Tibial artery (tissue), 4 donors: ENCODE measurements at places on chromosomes 16 and 17.

DNA sequence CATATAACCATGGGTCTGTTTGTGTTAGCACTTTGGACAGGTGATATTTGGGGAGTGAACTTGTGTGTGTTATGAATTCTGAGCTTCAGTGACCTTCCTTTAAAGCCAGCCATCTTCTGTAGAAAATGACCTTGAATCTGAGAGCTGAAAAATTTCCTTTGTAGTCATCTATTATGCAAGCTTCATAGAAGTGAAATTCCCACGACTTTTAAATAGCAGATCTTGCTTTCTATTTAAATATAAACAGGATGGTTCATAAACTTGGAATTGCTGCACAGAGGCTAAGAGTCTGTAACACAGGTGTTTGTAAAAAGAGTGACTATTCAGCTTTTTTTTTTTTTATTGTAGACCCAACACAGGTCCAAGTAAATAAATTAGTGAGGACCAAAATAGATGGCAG, 85.5 kb downstream of the MARCHF10 start:
- no peak for DNase-seq

GRCh38 chr16:89034971-89035668, 58.1 kb upstream of the CBFA2T3 start:
- no peak for DNase-seq

- DNase-seq: no peak
These were observed 26.7 kb downstream of the SLC12A3 start for GRCh38 chr16:56891685-56892084.

DNA sequence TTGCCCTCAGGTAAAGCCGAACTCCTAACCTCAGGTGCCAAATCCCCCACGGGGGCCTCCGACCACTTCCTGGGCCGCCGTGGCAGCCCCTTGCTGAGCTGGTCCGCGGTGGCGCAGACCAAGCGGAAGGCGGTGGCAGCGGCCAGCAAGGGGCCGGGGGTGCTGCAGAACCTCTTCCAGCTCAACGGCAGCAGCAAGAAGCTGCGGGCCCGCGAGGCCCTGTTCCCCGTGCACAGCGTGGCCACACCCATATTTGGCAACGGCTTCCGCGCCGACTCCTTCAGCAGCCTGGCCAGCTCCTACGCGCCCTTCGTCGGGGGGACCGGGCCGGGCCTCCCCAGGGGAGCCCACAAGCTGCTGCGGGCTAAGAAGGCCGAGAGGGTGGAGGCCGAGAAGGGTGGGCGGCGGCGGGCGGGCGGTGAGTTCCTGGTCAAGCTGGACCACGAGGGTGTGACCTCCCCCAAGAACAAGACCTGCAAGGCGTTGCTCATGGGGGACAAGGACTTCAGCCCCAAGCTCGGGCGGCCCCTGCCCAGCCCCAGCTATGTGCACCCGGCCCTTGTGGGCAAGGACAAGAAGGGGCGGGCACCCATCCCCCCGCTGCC, 51.6 kb downstream of the ACTG1 start:
- DNase-seq: no peak

GRCh38 chr17:70897446-70897845, 728.1 kb downstream of the KCNJ2 start:
- DNase-seq: no peak

DNA sequence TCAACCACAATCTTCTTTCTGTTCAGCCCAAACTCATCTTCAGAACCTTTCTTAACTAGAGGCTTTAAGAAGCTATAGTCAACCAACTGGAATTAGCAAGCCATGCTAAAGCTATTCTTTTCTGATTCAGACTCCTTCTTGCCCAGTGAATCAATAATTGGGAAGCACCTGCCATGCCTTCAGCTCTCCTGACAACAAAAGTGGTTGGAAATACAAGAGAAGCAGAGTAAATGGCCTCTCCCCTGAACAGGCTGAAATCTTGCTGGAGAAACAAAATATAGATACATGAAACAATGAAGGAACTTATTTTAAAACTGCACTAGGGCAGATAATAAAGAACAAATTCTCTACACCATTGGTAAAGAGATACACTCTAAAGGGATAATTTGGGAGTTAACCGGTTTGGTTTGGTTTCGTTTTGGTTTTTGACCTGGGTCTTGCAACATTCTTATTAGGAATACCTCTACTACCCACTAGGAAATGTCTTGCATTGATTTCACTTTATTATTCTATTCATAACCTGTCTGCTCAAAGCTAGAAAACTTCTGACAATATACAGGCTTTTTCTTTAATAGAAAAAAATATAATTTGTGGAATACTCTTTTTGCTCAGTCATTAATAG, 173.6 kb upstream of the DYNLRB2 start:
- no peak for DNase-seq

DNA sequence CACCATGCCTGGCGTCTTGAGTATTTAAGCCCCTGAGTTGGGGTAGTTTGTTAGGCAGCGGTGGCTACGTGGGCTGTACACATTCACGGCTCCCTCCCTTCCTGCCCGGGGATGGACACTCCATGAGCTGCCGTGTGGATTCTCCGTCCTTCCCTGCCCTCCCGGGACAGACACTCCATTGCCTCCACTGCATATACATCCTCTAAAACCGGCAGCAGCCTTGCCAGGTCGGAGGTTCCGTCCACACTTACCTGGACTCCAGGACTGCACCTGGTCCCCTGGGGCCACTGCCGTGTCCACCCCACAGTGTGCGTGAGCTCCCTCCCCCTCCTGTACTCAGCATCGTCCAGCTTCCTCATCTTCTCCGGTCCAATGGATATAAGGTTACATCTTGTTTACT, 3.5 kb upstream of the SPATA2L start:
- DNase-seq: no peak

GRCh38 chr17:47698749-47699535, 5.0 kb downstream of the TBKBP1 start:
- no peak for DNase-seq

GRCh38 chr17:78522031-78522809, 55.0 kb downstream of the DNAH17 start:
- no peak for DNase-seq

- no peak for DNase-seq
These were observed 23.8 kb upstream of the NAGLU start for GRCh38 chr17:42512246-42512645.

DNA sequence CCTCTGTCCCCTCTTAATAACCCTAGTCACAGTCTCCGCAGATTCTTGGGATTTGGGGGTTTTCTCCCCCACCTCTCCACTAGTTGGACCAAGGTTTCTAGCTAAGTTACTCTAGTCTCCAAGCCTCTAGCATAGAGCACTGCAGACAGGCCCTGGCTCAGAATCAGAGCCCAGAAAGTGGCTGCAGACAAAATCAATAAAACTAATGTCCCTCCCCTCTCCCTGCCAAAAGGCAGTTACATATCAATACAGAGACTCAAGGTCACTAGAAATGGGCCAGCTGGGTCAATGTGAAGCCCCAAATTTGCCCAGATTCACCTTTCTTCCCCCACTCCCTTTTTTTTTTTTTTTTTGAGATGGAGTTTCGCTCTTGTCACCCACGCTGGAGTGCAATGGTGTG, 5.6 kb downstream of the CCL22 start:
- DNase-seq: no peak

DNA sequence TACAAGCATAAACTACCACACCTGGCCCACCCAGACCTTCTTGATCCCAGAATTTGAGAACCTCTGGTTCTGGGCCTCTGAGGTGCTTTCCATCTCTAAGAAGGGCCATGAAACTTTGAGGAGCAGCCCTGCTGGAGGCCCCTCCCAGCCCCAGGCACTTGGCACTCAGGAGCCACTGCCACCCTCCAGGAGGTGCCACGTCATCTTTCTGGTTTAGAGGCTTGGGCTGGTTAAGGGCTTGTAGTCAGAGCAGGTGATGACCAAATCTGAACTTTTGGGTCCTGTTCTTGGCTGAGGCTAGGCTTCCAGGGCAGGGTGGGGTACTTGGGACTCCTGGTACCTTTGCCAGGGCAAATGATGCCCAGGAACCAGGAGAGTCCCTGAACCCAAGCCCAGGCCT, 13.8 kb upstream of the DLX4 start:
- no peak for DNase-seq

DNA sequence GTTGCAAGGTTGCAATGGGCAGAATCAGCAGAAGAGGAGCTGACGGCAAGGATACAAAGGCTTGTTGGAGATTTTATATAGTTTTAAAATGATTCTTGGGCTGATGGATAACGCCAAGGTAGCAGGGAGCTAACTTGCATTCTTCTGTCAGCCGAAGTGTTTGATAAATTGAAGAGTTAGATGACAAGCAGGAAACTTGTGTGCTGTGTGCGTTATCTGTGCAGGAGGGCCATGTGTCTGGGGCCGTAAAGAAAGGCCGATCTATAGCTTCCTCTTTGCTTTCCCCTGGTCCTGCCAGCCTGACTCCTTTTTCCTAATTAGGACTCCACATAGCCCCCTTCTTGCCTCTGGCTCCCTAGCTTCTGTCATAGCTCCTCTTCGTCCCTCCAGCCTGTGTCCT, 6.7 kb upstream of the WWOX start:
- DNase-seq: no peak

DNA sequence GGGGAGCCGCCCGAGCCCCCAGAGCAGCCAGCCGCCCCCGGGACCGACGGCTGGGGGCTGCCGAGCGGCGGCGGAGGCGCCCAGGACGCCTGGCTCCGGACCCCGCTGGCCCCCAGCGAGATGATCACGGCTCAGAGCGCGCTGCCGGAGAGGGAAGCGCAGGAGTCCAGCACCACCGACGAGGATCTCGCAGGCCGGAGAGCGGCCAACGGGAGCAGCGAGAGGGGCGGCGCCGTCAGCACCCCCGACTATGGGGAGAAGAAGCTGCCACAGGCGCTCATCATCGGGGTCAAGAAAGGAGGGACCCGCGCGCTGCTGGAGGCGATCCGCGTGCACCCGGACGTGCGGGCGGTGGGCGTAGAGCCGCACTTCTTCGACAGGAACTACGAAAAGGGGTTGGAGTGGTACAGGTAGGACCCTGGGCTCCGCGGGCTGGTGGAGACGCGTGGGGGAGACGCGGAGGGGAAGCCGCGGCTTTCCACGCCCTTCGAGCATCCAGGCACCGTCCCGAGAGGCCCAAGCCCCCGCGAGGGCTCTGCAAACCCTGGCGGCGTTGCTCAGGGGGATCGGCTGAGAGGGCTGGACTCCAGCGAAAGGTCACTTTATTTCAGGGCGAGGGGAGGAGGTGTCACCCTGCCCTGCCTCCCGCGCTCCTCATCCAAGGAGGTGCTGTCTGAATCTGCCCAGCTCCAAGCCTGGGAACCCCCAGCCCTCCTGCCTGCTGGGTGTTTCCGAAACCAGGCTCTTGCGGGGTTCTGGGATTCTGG, 1.2 kb downstream of the HS3ST4 start:
- no peak for DNase-seq

DNA sequence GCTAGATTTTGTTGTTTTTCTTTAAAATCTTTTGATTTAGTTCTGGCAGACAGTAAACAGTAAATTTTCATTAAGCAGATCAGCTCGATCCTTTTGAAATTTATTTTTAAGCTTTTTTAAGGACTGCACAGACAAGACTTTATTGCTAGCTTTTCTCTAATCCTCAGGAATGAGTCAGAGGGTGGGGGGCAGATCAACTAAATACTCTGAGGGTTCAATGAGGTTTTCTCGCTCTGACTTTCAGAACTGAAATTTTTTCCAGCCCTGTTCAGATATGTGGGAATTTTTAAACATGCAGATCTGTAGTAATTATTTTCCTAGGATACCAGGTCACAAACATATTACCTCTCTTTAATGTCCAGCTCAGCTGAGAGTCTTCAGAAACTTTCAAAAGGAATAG, 977.2 kb downstream of the CDH11 start:
- no peak for DNase-seq

DNA sequence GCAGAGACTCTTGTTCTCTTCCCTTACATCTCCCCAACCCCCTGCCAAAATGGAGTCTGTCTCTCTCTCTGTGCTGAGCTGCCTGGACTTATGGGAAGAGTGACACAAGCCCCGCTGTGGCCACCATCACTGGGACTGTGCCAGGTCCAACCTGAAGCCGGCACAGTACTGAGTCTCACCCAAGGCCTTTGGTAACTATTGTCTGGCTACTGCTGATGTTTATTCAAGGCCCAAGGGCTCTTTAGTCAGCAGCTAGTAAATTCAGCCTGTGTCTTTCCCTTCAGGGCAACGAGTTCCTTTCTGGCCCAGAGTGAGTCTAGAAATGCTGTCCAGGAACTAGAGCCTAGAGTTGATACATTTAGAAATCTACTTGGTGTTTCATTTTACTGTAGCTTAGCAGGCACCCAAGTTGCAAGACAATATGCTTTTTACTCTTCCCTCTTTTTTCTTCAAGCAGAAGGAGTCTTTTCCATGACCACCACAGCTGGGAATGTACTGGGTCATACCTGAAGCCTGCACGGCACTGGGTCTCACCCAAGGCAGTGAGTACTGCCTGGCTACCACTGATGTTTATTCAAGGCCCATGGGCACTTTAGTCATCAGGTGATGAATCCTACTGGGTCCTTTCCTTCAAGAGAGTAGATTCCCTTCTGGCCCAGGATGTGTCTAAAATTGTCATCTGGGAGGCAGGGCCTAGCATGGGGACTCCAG, 17.7 kb downstream of the EFCAB5 start:
- no peak for DNase-seq

- DNase-seq: no peak
These were observed 19.2 kb downstream of the ZC3H18 start for GRCh38 chr16:88589441-88589840.

GRCh38 chr17:30031214-30031869, 85.3 kb upstream of the NSRP1 start:
- DNase-seq: no peak

- DNase-seq: peak; percentile 88
These were observed at the start of gene LRRC37B for GRCh38 chr17:32006957-32007462. TSS of gene LRRC37B (plus strand) at chr17:32007383. CDS start at chr17:32021393, 14,010 bp downstream.

- no peak for DNase-seq
These were observed 41.8 kb downstream of the KCNJ12 start for GRCh38 chr17:21417921-21418320.

DNA sequence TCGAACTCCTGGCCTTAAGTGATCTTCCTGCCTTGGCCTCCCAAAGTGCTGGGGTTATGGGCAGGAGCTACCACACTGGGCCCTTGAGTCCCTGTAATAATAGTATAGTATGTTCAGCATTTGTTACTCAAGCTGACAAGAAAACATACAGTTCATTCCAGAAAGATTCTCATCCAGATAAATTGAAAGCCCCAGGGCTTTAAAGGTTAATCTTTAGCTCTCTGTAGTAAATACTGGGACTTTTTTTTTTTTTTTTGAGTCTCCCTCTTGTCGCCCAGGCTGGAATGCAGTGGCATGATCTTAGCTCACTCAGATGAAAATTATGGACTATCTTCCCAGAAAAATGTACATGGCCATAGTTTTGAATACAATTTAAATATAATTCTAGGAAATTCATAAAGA, 11.0 kb downstream of the BRCA1 start:
- DNase-seq: no peak

GRCh38 chr17:68909066-68909465, 46.1 kb downstream of the ABCA8 start:
- peak; percentile 73 for DNase-seq

DNA sequence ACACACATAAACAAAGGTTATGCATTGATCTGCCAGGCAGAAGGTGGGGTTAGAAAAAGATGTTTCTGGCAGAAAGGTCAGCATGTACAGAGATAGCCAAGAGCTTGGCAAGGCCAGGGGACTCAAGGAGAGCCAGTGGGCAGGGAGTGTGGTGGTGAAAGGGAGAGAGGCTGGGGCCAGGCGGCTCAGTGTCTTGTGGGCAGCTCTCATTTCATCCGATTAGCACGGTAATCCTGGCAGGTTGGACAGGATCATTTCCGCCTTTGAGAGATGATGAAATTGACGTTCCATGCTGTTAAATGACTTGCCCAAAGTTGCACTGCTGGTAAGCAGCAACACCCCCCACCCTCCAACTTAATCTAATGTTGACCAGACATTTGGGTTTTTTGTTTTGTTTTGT, 3.6 kb downstream of the CHD9 start:
- DNase-seq: no peak

- DNase-seq: no peak
These were observed 24.5 kb downstream of the STXBP4 start for GRCh38 chr17:54992797-54993639.

- DNase-seq: no peak
These were observed 1.2 kb downstream of the OR1F1 start for GRCh38 chr16:3188925-3189825.
